ENCODE measurements at places on chromosomes 4 and X.

DNA sequence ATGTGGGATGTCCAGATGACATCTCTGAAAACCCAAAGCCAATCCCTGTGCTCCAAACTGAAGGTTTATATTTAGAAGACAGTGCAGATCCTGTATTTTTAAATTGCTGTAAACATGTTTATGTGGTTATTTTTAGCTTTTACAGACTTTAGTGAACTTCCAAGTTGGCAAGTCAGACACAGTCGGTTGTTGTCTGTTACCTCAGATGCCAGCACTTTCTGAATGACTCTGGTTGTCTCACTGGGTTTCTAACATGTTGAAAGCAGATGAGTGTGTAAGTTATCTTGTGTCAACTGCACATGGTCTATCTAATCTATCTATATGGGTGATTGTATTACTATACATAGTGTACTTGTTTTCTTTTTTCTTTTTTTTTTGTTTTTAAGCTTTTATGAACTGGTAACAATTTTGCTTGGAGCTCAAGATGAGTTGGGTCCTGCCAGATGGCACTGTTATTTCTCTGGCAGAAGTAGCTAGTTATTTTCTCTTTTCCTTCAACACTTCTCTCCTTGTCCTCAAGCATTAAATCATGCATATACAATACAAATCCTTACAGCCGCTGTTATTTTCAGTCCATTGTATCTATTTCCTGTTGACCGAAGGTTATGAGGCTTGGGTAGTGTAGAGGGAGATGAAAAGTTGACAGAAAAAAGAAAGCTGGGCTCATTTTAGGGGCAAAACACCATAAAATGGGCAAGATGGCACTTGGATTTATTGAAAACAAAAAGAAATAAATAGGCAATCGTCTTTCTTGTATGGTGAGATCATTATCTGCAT, 66.3 kb downstream of the GAB1 start:
- DNase-seq: peak; percentile 14

DNA sequence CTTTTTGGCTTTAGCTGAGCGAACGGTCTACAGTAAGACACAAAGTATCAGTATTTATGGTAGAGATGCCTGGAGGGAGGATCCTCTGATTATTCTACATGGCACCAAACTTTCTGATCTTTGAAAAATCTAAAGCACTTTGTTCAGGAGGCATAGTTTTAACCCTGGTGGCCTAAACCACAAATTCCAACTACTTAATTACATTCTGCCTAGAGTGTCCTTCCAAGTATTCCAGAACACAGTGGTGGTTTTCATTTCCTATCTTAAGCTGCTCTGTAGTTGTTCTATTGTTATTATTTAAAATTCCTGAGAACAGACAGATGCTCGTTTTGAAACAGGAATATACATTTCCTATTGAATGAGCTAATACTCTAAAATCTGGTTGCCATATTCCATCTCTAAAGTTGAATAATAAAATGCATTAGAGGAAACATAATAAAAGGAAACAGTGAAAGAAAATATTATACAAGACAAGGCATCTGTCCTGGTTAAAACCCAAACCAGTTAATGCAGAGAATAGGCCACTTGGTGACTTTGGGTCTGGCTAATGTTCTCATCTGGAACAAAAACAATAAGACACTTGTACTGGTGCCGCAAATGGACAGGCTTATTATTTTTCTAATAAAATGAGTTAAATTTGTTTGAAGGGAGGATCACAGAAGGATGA, 657.4 kb downstream of the SPRY1 start:
- no peak for DNase-seq

GRCh38 chr4:73901031-73901430, 31.8 kb downstream of the CXCL1 start:
- DNase-seq: no peak

DNA sequence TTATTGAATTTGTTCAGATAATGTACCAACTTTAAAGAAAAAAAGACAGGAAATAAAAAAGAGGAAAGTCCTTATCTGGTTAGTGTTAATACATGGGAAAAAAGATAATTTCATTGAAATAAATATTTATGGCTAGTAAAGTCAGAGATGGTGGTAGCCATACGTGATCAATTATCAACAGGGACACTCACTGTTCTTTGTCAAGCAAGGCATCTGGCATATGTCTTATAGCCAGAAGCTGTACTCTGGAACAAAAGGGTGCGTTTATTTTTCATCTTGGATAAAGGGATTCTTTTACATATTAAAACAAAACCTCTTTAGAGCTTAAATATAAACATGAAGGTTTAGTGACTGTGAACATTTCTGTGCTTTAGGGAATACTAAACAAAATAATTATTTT, 26.7 kb downstream of the HDX start:
- DNase-seq: no peak

DNA sequence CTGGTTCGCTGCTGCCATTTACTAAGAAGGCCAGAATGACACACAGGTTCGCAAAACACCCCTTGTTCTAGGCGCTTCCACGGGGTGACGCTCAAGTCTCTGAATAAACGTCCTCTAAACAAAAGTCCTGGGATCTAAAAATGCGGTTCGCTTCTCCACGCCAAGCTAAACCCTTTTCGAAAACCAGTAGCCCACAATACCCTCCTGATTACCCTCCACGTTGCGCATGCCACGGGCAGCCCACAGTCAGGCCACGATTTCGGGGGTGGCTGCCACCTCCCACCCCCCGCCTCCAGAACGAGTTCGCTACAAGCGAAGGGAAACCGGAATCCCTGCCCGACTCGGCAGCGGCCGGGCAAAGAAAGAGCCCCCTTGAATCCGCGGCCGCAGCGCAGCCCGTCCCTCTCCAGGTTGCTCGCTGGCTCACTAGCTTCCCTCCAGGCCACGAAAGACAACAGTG, 423 bp downstream of the RPL39 start:
- peak; percentile 37 for DNase-seq

- DNase-seq: no peak
These were observed 83.5 kb downstream of the LNX1 start for GRCh38 chr4:53507671-53508286.

GRCh38 chr4:77493829-77494551, 111.6 kb upstream of the CXCL13 start:
- DNase-seq: no peak

- no peak for DNase-seq
These were observed 193.1 kb upstream of the PITX2 start for GRCh38 chr4:110815950-110816349.

DNA sequence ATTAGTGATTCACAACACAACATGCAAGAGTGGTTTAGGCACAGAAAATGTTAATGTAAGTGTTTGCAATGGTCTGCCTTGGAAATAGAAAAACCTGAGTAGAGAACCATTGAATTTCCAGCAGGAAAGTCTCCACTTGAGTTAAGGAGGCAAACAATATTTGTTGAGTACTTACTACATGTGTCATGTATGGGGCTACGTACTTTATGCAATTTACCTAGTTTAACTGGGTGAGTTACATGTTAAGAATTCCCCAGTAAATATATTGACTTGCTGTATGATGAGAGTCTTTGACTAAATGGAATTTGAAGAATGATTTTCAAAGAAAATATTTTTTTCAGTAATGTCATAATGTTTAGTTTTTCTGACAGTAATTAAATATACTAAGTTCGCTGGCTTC, 7.8 kb upstream of the NPNT start:
- no peak for DNase-seq

DNA sequence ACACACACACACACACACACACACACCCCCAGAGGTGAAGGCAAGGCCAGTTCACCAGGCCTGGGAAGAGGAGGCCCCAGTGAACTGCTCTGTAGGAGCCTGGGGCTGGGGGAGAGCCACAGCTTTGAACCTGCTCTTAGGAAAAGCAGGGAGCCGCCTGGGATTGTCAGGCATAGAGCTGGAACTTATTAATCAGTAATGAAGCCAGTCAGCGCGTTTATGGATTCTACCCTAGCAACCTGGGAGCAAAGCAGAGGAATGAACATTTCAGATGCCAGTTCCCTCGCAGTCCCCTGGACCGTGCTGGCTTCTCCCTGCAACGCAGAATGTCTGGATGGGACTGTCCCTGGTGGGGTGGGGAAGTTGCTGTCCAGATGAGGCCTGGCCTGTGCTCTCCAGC, 45.3 kb upstream of the DDX3X start:
- no peak for DNase-seq

- DNase-seq: peak; percentile 63
These were observed 11.4 kb downstream of the KLF3 start for GRCh38 chr4:38675146-38676121.

GRCh38 chr4:107845681-107846080, 20.9 kb downstream of the SGMS2 start:
- no peak for DNase-seq

DNA sequence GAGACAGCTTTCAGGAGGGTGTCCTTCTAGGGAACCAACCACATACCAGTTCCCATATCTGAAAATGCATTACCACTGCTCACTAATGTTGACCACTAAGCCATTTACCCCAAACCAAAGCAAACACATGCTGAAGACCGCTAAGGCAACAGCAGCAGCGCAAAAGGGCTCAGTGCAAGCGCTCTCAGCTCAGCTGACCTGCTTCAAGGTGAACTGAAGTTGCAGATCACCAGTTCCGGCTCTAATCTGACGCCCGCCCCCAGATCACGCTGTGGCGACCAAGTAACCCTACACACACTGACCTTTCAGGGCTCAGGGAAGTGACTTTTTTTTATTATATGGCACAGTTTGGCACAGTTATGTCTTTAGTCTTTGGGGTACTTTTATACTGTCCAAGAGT, 5.8 kb downstream of the MECP2 start:
- no peak for DNase-seq

- DNase-seq: no peak
These were observed 34.5 kb upstream of the FAM9C start for GRCh38 chrX:13078739-13079444.

GRCh38 chrX:3374108-3374800, 27.8 kb upstream of the MXRA5 start:
- DNase-seq: no peak

GRCh38 chrX:11039926-11040325, 71.2 kb upstream of the HCCS start:
- no peak for DNase-seq

DNA sequence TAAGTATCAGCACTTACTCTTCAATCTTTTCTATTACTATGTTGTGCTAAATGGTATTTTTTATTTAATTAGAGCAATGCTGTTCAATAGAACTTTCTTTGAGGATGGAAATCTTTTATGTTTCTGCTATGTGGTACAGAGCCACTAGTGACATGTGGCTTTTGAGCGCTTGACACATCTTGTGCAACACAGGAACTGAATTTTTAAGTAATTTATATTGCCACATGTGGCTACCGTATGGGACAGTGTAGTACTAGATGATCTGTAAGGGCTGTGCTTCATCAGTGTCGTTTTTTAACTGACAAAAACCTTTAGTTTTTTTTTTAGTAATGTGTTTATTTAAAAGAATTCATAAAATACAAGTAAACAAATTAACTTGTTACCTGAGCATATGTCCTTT, 22.4 kb downstream of the HPRT1 start:
- DNase-seq: no peak

DNA sequence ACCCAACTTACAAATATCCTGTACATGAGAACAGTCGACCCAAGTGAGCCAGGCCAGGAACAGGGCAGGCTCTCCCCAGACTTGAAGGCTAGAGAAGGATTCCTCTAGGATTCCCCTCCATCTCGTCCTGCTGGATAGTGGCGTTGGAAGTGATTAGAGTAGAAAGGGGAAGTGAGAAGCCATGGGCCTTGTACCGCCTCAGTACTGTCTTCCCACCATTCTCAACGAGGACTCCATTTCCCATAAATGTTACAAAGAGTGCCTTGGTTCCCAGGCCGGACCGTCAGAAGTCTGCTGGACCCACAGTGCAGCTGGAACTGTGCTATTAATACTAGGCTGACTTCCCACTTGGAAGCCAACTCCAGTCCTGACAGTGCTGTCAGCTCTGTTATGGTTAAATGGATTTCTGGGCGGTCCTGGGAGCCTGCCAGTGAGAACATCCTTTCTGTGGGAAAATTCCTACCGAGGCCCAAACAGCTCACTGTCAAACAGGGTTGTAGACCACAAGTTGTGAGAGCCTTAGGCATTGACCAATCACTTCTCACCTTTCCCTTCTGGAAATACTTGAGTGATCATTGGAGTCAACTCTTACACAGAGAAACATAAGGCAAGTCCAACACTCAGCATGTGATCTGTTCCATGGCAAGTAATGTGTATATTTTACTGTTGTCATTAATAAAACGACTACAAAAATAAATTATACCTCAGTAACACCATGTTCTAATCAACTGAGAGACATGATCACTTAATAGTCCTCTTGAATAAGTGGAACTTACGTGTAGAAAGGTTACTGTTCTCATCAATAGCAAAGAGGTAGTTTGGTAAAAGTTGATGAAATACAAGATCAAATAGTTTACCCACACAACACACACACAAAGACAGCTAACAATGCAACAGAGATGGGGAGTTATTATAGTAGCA, 58.4 kb downstream of the AMELX start:
- no peak for DNase-seq

GRCh38 chr4:23083391-23083790, 390.7 kb downstream of the GBA3 start:
- no peak for DNase-seq

- DNase-seq: no peak
These were observed 134.2 kb downstream of the TSPAN5 start for GRCh38 chr4:98524230-98524629.

DNA sequence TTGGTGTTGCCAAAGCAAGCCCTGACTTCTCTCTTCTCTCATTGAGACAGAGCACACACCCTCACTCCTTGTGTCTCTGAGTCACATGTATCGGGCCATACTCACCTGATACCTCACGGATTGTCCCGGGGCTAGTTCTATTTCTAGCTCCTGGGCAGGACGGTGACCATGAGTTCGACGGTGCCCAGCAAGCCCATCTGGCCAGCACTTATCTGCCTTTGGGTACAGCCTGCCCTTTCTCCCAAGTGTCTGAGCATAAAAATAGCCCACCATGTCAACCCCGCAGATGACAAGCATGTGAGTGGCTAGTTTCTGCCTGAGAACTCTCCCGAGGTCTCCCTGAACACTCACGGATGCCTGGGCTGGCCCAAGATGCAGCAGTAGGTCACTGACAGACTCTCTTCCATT, 158.5 kb downstream of the DHRSX start:
- no peak for DNase-seq

DNA sequence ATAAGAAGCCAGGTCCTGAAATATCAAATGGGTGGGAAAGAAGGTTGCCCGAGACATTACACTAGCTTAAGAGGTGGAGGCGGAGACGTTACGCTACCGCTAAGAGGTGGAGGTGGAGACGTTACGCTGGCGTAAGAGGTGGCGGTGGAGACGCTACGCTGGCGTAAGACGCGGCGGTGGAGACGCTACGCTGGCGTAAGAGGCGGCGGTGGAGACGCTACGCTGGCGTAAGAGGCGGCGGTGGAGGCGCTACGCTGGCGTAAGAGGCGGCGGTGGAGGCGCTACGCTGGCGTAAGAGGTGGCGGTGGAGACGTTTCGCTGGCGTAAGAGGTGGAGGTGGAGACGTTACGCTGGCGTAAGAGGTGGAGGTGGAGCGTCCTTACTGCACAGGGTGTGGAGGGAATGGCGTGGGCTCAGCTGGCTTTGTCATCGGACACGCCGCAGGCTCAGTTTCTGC, 12.8 kb downstream of the CYP4V2 start:
- no peak for DNase-seq

DNA sequence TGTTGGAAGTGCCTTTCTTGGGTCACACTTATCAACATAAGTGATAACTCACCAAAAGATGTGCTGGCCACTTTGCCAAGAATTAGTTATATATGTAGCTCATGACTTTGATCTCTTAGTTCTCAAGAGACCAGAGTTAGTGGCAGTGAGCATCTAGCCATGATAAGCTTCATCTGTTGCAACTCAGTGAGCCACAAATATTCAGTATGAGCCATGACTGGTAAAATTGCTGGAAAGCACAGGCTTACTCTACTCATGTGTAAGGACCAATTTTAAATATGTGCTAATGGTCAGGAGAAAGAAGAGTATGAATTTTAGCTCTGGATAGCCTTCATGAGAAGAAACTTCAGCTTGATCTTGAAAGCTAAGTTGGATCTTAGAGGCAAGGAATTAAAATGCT, 59.4 kb upstream of the TLL1 start:
- DNase-seq: no peak

All from amygdala (tissue), 56 donors.